GM06990 (cell line): ENCODE measurements at places on chromosomes 7 and 10.

GRCh38 chr7:36455646-36456045, 66.0 kb downstream of the ANLN start:
- no peak for DNase-seq

DNA sequence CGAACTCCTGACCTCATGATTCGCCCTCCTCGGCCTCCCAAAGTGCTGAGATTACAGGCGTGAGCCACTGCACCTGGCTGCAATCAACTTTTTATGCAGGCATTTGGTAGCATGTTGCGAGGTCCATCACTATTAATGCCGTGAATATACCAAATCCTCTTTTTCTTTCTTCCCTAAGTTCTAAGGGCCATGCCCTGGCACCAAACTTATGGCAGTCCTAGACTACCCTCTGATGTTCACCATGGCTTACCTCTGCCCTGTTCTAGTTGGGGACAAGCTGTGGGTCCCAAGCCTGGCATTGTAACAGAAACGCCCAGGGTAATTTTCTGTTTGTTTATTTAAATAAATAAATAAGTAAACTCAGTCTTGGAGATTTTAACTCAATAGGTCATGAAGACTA, 13.3 kb downstream of the PRSS2 start:
- DNase-seq, result no peak

DNA sequence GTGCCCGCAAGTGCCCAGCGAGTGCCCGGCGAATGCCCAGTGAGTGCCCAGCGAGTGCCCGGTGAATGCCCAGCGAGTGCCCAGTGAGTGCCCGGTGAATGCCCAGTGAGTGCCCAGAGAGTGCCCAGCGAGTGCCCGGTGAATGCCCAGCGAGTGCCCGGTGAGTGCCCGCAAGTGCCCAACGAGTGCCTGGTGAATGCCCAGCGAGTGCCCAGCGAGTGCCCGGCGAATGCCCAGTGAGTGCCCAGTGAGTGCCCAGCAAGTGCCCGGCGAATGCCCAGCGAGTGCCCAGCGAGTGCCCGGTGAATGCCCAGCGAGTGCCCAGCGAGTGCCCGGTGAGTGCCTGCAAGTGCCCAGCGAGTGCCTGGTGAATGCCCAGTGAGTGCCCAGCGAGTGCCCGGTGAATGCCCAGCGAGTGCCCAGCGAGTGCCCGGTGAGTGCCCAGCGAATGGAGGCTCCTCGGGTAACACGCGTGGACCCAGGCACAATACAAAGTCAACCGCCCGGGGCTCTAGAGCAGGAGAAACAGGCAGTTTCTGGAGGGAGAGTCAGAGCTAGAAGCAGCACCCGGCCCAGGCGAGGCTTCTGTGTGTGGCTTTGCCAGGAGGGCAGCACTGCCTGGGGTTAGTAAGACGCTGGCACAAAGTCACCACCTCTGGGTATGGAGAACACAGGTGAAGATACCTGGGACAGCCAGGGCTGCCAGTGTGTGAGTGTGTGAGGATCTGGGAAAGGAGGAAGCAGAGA, 38.2 kb upstream of the CFAP46 start:
- no peak for DNase-seq

DNA sequence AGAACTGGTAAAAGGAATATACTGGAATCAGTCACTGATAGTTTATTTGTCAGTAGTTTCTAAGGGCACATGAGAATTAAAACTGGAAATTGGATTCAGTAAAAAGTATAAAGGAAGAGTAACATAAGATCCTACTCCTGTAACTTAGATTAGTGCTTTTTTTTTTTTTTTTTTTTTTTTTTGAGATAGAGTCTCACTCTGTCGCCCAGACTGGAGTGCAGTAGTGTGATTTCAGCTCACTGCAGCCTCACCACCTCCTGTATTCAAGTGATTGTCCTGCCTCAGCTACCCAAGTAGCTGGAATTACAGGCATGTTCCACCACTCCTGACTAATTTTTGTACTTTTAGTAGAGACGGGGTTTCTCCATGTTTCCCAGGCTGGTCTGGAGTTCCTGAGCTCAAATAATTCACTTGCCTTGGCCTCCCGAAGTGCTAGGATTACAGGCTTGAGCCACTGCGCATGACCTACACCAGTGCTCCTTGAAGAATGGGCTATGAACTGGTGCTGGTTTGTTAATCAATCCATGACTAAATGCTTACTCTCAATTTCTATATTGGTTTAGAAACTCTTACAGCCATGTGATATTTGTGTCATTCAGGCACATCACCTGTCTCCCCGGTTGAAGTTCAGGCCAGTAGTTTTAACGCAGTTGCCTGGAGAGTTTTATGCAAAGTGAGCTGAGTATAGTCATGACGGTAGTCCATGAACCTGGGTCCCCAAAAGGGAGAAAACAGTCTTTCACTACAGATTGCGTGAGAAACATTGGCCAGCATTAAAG, 65.0 kb downstream of the ZEB1 start:
- DNase-seq, result peak; percentile 73

GRCh38 chr7:71535616-71536015, 403.7 kb downstream of the GALNT17 start:
- no peak for DNase-seq

DNA sequence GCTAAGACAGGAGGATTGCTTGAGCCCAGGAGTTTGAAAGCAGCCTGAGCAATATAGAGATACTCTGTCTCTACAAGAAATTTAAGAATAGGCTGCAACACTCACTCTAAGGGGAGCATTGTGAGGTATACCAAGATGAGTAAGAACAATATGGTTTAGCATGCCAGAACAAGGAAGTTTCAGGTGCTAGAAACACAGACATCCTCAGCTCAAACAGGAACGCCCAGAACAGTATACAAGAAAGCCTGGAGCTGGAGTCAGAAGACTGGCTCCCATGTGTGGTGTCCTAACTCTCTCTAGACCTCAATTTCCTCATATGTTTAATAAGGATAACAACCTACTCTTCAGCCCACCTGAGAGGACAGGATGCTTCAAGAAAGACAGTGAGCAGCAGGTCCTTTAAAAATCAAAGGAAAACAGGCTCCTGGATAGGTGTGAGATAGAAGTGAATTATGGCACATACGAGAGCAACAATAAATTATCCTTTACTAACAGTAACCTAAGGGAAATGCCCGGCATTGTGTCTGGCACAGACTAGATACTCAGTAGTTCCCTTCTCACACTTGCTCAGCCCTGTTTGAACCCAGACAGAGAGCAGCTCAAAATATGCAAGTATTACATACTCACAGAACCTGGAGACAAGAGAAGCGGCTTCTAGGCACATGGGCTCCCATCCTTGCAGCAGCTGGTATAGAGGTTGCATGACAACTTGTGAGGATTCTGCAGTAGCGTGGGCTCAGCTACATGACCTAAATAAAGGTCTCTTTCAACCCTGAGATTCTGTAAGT, 45.4 kb downstream of the KAT6B start:
- DNase-seq, result peak; percentile 24

DNA sequence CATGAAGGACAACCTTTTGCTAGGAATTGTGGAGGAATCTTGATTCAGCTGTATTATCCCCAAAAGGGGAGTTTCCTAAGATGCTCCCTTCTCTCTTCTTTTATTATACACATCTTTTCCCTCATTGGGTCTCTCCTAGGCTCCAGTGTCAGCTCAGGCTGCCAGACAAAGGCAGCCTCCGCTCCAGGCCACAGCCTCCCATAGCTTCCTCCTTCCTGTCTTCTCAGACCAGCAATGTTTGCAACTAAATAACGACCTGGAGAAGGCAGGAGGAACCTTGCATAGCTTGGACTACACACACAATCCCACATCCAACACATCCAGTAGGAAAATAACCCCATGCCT, 12.3 kb downstream of the SFXN3 start:
- no peak for DNase-seq

DNA sequence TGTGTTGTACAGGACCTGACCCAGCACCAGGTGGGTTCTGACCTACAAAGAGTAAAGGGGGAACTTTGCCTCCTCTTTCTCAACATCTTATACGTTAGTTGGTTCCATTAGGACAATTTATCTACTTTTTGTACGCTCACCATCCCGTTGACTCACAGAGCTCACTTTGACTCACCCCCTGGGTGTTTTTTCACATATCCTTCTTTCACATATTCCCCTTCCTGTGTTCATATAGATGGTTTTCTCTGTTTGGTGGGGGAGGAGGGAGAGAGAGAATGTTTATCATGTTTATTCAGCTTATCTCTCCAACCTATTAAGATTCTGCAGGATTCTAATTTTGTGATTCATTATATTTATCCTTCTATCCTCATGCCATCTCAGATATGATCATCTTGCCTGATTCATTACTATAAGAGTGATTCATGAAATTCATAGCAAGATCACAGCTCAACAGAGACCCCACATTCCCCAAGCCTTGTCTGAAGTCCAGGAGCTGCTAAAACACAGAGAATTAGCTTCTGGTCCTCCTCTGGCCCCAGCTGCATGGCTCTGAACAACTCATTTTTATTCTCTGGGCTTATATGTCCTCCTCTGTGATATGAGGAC, 37.2 kb downstream of the PRSS2 start:
- DNase-seq, result peak; percentile 23

DNA sequence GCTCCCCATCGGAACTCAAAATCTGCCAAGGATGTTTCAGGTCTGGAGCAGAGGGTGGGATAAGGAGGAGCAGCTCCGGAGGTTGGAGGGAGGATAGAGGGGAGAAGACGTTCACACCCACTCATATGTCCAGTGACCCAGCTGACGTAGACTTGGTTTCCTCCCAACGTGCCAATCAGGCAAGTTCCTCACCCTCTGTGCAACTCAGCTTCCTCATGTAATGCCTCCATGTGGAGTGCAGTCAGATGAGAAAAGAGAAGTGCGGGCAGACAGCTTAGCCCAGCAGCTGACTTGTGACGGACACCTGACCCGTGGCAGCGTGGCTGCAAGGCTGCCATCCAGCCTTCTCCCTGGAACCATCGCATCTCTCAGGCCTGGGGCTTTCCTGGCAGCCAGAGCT, 86.8 kb downstream of the NPTX2 start:
- no peak for DNase-seq

DNA sequence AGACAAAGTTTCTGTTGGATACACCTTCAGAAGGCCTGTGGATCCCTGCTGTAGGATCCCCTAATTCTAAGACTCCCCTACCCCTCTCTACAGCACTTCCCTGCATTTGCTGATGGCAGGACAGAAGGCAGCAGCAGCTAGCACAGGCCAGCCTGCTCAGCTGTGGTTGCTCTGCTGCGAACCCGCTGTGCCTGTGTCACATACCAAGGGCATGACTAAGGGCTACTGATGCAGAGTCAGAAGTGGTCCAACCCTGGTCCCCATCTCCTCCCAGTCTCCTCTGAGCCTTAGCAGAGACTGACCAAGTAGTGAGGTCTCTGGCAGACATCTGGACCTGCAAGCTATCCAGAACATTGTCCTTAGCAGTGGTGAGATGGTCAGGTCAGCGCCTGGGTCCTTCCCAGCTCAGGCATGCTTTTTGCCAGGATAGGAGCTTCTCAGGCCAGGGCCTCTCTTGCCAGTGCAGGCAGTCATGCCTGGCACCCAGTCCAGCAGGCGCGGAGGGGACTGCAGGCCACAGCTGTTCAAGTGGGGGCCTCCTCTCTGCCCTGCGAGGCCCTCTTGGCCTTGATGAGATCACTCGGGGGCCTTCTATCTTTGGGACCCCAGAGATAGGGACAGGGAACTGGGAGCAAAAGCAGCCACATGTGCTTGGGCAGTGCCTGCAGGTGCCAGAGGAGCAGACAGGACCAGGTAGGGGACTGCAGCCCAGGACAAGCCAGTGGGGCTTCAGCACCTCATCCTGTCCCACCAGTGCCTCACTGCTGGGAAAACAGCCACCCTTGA, 146.4 kb downstream of the ZNF248 start:
- no peak for DNase-seq

DNA sequence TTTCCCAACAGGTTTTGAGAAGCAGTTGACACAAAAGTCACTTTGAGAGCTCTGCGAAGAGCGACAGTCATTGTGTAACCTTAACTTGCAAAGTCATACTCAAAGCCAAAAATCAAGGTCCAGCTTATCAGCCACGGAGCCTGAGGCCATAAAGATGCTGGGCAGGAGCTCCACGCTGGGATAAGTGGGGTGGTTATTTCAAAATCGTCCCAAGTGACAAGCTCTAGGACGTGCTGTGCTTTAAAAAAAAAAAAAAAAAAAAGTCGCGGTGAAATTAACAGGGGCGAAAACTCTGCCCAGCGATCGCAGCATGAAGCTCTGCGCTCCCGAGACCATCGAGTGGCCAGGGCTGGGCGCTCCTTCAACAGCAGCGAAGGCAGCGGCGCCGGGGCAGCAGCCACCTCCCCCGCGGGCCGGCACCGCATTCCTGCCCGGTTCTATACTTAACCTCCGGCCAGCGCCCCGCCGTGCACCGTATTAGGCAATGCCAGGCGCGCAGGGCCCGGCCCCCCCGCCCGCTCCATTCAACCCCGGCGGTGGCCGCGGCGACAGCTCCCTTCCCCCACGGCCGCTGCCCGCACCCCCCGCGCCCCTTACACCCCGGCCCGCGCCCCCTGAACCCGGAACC, 657 bp downstream of the HACD1 start:
- peak; percentile 30 for DNase-seq

GRCh38 chr7:75611557-75612178, 119.5 kb downstream of the SPDYE5 start:
- DNase-seq, result no peak

- DNase-seq, result no peak
Measured at GRCh38 chr7:157637216-157637949, 300.6 kb downstream of the DNAJB6 start.

DNA sequence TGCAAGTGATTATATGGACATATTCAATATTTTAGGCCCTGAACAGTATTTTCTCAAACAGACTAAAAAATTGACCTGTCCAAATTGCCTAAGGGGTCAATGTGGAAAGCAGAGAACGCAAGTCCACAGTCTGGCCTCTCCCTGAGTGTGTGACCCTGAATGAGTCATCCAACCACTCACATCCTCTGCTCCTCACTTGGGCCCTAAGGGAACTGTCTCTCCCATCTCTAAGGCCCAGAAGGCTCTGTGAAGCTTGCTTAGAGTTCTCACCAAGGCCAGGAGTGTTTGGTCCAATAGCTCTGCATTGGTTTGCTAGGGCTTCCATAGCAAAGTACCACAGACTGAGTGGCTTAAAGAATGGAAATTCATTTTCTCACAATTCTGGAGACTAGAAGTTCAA, 155.1 kb downstream of the LSM5 start:
- no peak for DNase-seq

GRCh38 chr7:55326945-55327626, 38.1 kb upstream of the LANCL2 start:
- DNase-seq, result no peak

DNA sequence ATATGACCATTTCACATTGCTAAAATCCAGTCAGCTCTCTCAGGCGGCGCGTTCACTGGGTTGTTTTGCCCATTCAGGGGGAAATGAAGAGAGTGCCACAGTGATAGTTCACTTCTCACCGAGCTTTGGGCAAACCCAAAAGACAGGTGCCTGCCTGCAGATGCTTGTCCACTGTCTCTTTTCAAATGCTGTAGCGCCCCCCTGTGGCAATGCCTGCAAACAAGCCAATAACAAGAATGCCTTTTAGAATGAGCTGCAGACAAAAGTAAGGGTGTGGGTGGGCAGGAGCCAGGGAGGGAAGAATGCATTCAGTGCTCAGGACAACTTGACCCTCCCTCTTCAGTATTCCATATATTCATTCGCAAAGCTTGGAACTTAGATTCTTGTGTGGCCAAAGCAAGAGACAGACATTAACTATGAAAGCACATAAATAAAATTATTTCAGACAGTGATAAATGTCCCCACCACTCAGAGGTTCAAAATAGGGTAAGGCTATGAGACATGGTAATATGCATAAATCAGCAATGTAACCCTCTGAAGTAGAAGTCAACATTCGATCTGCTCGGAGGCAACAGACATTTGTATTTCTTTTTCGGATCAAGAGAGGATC, 86.9 kb downstream of the JAZF1 start:
- DNase-seq, result no peak
